ENCODE measurements at places on chromosomes 13 and 19. TPM values are rescaled to one million over a fixed set of nuclear protein-coding genes. Genes with fewer than 3 reads are reported as not detected.

IL4I1 gene
- total RNA-seq = 0.88 TPM

FUT3 gene
- total RNA-seq = not detected

FAM216B gene
- total RNA-seq = not detected

CD22 gene
- 1.1 TPM for total RNA-seq

MIDN gene
- total RNA-seq = 43.0 TPM

PNMA8B gene
- total RNA-seq = not detected

PBX4 gene
- 1.7 TPM for total RNA-seq

FUZ gene
- 9.3 TPM for total RNA-seq

CEACAM4 gene
- not detected for total RNA-seq

ZNF709 gene
- not detected for total RNA-seq

VAV1 gene
- total RNA-seq = 6.1 TPM

All from A549 treated with ZK216348 at 1 μM for 4 hours (cell line).